ENCODE measurements at places on chromosomes 3 and 15.

GRCh38 chr3:36681867-36682266, 82.5 kb downstream of the DCLK3 start:
- DNase-seq: no peak

GRCh38 chr3:178480795-178481194, 55.4 kb upstream of the KCNMB2 start:
- DNase-seq: no peak

DNA sequence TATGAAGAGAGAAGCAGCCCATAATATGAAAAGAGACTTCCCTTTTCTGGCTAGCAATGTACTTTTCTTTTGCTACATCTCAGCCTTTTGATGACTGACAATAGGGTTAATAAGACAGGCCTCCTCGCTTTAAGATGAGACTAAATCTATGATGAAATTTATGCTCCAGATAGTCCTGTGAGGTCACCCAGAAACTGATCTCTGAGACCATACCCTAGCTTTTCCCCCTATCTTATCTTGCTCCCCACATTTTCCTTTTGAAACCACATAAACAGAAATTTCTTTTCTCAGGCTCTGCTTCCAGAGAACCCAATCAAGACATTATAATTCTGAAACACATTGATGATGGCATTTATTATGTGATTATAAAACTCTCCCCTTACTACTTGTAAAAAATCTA, 168.8 kb upstream of the CADM2 start:
- no peak for DNase-seq

GRCh38 chr3:192010490-192010889, 549.5 kb downstream of the PYDC2 start:
- DNase-seq: no peak

- DNase-seq: no peak
These were observed 180.2 kb downstream of the SLCO3A1 start for GRCh38 chr15:92033723-92034122.

DNA sequence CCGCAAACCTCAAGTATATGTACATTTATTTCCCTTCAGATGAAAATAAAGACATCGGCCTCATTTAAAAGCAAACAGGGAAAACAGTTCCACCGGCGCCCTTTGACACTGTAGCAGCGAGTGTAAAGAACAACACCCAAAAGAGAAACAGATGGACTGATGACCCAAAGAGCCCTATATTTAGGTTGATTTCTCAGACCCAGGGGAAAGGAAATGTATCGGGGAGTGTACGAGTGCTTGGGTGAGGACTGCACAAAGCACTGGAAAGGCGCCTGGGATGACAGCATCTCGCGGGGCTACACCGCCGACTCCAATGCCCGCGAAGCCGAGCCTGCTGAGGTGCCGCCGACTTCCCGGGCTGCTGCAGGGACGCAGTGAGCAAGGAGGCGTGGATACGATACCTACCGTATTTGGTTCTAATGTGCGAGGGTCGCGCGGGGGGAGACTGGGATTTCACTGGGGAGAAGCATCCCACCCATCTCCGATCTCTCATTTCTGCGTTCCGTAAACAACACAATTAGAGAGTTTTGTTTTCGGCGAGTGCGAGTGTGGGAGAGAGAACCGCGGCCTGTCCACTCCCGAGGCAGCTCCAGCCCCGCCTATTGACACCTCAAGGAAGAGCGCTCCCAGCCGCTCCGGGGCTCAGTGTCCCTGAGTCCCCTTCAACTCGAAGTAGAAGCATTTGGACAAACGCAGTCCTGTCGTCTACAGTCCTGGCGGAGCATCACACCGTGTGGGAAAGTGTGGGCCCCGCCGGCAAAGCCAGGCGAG, 2.0 kb downstream of the MECOM start:
- peak; percentile 64 for DNase-seq

DNA sequence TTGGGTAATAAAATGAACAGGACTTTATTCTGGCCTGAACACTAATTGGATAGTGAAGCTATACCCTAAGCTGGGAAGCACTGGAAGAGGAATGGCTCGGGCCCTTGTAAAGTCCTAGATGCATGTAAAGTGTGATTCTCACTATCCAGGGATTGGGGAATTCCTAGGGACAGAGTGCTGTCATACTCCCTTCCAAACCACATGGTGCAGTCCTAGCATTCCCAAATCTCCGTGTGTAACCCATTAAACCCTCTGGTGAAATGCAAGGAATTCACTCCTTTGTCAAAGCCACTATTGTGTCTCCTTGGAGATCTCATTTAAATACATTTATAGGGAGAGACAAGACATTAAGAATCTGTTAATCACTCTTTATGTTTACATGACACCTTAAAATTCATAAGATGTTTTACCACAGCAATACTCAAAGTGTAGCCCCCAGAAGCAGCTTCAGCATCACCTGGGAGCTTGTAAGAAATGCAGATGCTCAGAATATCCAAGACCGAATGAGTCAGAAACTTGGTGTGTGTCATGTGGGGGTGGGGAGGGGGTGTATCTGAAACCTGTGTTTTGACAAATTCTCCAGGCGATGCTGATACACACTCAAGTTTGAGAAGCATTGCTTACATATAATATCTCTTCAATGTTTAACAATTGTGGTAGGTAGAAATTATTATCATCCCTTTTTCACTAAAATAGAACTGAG, 121.8 kb upstream of the NPHP3 start:
- no peak for DNase-seq

DNA sequence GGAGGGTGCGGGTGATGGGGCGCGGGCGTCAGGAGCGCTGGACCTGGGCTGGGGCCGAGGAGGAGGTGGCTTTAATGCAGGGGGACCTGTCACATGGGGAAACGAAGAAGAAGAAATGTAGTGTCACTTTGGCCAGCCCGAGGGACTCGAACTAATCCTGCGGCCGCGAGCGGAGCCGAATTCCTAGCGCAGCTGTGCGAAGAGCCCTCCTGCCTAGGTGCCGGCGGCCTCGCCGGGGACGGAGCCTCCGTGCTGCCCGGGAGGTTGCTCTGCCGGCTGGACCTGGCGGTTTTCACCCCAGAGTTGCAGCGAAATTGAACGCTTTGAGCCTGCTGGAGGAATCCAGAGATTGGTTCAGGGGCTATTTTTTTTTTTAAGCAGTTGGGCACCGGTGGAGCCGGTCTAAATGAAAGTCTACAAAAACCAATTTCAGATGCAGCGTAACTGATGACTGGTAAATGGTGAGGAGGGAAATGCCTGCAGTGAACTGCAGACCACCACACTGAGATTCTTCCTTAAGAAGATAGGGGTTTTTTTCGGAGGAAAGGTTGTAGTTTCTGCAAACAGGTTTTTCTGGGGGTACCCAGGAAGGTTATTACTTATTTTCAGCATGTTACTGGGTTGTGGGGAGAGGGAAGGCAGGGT, 662 bp downstream of the TMEM108 start:
- peak; percentile 55 for DNase-seq

GRCh38 chr3:67458896-67459530, 195.4 kb downstream of the SUCLG2 start:
- DNase-seq: no peak

DNA sequence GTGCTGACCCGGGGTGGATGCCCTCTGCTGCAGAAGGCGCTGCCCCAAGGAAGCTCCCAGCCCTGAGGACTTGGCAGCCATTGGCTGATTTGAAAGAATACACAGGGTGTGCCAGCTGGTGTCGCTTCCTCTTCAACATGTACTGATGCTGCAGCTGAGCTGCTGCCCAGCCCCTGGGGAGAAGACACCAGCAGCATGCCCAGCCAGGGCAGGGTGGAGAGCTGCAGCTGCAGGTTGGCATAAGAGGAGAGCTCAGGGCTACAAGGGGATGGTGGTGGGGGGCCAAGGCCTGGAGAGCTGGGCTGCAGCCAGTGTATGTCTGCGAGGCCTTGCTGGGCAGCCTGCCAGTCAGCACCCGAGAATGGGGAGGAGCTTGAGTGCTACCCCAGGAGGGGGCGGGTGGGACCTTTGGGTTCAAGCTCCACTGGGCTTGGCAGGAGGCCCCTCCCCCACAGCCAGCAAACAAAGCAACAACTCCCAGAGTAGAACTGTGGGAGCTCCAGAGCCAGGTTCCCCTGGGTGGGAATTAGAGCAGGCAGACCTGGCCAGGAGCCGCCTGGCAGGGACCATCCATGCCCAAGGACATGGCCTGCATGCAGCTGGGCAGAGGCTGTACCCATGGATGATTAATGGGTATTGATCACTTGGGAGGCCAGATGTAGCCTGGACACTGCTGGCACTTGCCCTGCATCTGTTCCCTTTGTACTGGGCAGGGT, 9.2 kb upstream of the SEMA4B start:
- DNase-seq: peak; percentile 89

DNA sequence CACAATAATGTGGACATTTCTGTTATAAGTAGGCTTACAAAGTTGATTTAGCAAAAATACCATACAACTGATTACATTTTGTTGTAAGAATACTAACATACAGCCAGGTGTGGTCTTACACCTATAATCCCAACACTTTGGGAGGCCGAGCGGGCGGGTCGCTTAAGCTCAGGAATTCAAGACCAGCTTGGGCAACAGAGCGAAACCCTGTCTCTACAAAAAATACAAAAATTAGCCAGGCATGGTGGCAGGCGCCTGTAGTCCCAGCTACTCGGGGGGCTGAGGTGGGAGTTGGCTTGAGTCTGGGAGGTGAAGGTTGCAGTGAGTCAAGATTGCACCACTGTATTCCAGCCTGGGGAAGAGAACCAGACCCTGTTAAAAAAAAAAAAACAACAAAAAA, 67.1 kb downstream of the DLG1 start:
- DNase-seq: no peak

GRCh38 chr3:177037241-177037640, 160.0 kb downstream of the TBL1XR1 start:
- DNase-seq: no peak

- no peak for DNase-seq
These were observed 7.7 kb upstream of the ACTC1 start for GRCh38 chr15:34802803-34803750.

DNA sequence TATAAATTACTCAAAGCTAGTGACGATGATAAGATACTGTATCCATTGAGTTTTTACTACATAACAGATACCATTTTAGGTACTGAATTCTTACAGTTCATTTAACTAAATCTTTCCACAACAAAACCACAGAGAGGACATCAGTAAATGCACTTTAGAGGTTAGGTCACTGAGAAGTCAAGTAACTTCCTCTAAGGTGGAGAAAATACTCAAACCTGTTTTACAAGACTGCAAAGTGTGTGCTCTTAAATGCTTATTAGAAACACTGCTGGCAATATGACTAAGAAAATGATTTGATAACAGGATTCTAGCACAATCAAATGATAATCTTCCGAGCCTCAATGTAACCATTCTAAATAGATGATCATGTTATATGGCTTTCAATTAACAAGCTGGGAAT, 99.4 kb downstream of the UBE3A start:
- DNase-seq: no peak

DNA sequence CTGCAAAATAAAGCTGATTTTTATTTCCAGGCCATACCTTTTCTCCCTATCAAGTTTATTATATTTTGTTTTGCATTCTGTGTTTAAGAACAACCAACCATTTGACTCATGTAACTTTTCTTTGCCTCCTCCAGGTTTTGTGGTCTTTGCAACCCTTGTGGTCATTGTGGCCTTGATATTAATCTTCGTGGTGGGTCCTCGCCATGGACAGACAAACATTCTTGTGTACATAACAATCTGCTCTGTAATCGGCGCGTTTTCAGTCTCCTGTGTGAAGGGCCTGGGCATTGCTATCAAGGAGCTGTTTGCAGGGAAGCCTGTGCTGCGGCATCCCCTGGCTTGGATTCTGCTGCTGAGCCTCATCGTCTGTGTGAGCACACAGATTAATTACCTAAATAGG, 27.6 kb downstream of the NIPA2 start:
- no peak for DNase-seq

DNA sequence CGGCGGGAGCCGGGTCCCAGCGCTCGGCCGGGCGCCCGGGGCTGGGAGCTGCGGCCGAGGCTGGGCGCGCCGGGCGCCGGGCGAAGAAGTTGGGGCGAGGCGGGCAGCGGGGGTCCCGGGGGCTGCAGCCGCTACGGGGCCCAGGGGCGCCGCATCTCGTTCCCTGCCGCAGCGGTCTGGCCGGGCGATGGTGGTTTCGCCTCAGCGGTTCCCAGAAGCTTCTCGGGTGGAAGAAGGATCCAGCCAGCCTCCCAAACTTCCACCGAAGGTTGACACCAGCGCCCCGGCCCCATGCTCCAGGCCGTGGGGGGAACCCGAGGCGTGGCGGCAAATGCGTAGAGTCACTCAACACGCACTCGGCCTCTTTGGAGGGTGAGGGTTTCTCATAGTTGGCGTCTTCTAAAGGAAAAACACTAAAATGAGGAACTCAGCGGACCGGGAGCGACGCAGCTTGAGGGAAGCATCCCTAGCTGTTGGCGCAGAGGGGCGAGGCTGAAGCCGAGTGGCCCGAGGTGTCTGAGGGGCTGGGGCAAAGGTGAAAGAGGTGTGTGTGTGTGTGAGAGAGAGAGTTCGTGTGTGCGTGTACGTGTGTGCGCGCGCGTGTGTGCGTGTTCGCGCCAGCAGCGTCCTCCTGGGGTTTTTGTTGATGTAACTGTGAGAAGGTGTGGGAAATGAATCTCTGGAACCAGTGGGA, 940 bp downstream of the BOC start:
- peak; percentile 27 for DNase-seq

DNA sequence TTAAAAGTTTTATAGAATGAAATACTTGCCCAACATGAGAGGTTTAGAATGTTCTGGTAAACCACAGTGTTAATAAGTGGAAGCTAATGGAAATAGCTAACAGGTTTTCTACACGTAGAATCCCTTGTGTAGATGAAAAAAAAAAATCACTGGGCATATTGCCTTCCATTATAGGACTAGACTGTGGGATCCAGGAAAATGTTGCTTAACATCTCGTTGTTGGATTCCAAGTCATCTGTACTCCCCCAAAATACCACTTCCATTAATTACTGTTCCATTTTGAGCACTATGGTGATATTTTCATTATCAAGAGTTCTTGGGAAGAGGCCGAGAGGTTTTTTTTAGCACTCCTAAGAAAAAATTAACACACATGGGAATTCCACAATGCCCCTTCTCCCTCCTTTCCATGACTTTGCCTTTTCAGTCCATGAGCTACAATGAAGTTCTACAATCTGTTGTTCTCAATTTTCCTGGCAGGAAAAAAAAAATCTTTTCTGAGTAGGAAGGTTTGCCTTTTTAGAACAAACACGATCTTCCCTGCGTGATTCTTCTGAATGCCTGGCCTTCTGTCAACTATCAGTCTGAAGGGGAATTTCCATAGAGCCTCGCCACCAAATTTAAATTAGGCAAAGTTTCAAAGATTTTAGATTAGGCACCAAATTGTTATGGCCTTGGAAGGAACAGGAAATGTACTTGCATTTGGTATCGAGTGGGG, 74.4 kb upstream of the CTDSPL start:
- no peak for DNase-seq

- no peak for DNase-seq
These were observed 42.3 kb upstream of the RAB6B start for GRCh38 chr3:133937756-133938601.

- no peak for DNase-seq
These were observed 10.7 kb downstream of the MUC13 start for GRCh38 chr3:124923833-124924232.

GRCh38 chr3:38698760-38699159, 49.3 kb upstream of the SCN5A start:
- DNase-seq: no peak
